ENCODE measurements at places on chromosomes 1 and 21.

- DNase-seq: no peak
Measured at GRCh38 chr1:234621657-234622335, 11.8 kb upstream of the IRF2BP2 start.

- no peak for DNase-seq
Measured at GRCh38 chr1:167262836-167263235, 42.1 kb downstream of the POU2F1 start.

DNA sequence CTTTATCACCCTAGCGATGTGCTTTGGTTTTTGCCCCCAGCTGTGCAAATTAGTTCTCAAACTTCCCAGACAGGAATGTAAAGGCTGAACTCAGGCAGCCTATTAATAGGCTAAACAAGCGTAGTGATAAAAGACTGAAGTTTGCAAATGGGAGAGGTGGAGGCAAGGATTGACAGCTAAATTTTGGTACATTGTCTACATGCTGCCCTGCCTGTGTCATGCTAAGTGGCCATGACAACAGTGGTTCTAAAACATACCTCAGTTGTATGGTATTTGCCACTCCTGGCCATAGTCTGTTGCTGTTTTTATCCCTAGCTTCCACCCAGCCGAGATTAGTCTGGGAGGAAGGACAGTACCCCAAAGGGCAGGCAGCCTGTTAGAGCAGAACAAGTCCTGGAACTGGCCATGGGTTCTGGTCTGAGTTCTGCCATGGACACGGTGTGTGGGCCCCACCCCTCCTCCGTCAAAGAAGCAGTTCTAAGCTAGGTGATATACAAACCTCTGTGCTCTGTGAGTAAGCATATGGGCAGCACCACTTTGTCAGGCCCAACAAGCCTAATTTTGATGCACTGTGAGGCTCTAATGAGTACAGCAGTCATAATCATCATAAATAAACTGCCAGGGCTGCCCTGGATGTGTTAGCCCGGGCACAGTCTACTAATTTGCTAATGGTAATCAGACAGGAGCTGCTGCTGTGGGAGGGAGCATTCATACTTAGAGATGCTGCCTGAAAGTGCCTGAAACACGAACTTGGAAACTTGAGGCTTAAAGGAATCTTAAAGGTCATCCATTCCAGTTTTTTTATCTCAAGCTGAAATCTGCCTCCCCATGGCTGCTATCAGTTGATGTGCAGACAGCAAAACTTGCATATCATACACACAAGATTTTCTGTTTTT is 177.1 kb downstream of the HHAT start:
- no peak for DNase-seq

DNA sequence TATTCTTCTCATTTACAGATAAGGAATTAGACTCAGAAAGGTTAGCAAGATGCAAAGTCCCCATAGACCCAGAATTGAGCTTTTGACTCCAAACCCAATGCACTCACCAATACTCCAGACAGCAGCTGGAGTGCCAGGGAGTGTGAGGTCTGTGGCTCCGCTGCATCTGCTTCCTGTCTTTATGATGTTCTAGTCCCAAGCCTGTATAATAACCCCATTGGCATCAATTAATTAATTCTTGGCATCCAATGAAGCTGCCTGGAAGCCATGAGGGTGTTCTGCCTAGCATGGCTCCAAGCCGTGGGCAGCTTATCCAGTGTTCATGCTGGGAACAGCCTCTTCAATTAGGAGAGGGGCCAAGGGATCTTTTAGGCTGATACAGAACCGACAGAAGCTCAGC is 188.7 kb downstream of the GIPC2 start:
- no peak for DNase-seq

- no peak for DNase-seq
Measured at GRCh38 chr1:151635479-151636072, 23.7 kb downstream of the SNX27 start.

DNA sequence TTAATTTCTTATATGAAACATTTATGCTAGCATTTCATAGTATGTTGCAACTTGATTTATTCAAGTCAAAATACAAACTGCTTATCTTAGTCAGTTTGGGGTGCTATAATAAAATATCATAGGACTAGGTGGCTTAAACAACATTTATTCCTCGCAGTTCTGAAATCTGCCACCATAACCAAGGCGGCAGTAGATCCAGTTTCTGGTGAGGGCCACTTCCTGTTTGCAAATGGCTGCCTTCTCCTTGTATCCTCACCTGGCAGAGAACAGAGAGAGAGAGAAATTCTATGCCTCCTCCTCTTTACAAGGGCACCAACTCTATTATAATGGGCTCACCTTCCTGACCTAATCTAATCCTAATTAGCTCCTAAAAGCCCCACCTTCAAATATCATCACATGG is 76.1 kb upstream of the RGS2 start:
- DNase-seq: no peak

- DNase-seq: no peak
Measured at GRCh38 chr1:100249155-100249536, 488 bp downstream of the DBT start.

DNA sequence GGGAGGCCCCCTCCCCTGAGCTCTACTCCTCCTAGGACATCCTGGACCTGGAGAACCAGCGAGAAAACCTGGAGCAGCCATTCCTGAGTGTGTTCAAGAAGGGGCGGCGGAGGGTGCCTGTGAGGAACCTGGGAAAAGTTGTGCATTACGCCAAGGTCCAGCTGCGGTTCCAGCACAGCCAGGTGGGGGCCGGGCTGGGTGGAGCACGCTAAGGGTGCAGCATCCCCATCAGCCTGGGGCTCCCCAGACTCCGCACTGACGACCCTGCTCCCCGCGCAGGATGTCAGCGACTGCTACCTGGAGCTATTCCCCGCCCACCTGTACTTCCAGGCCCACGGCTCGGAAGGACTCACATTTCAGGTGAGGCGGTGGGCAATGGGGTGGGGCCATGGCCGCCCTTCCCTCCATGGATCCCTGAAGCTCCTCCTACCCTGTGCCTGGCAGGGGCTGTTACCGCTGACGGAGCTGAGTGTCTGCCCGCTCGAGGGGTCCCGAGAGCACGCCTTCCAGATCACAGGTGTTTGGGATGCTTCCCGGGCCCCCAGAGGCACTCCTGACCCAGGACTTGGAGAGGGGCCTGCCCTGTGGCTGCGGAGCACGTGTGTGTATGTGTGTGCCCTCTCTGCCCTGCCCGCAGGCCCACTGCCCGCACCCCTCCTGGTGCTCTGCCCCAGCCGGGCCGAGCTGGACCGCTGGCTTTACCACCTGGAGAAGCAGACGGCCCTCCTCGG is 4.1 kb downstream of the PLEKHN1 start:
- DNase-seq: no peak

DNA sequence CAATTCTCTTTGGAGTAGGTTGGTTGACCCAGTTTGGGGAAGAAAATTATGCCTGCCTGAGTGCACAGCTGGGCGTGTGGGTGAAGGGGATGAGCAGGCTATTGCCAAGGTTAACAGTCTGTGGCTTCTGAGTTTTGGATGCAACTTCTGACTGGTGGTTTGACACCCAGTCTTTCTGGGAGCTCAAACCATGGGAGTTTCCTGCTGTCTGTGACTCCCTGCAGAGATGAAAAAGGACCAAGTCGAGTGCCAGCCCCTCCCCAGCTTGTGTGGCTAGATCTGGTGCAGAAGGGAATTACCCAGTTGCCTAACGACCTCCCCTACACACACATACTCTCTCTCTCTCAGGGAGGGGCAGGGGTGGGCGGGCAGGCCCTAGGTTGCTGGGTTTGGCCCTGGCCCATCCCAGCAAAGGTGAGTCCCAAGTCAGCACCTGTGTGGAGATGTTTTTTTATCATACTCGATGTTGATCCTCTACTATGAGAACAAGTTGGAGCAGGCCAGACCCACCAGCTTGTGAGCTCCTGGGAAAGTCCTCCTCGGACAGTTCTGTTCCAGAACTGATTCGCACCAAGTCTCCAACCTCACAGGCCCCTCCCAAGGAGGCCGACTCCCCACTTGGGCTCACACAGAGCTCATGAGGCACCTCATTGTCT is 28.2 kb downstream of the PKP1 start:
- DNase-seq: no peak

DNA sequence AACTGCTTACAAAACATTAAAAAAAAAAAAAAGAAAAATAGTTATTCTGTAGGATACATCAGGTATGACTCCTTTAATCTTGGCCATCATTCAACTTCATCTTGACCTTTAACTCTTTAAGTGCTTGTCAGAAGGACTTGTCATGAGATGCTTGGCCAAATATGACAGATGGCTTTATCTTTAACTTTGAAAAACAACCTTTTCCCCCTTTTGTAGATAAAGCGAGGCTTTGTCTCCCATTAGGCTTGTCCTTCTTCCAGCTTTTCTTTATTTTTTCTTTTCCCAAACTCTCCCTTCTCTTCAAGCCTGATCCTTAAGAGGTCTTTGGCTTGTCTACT is 2.3 kb downstream of the SRSF10 start:
- no peak for DNase-seq
